ENCODE measurements at places on chromosomes 4 and X.

GRCh38 chrX:45502396-45502795 lies 301.7 kb upstream of the DIPK2B start:
- DNase-seq, result no peak

GRCh38 chrX:143472347-143472938 lies 44.8 kb downstream of the SPANXN3 start:
- DNase-seq, result no peak

DNA sequence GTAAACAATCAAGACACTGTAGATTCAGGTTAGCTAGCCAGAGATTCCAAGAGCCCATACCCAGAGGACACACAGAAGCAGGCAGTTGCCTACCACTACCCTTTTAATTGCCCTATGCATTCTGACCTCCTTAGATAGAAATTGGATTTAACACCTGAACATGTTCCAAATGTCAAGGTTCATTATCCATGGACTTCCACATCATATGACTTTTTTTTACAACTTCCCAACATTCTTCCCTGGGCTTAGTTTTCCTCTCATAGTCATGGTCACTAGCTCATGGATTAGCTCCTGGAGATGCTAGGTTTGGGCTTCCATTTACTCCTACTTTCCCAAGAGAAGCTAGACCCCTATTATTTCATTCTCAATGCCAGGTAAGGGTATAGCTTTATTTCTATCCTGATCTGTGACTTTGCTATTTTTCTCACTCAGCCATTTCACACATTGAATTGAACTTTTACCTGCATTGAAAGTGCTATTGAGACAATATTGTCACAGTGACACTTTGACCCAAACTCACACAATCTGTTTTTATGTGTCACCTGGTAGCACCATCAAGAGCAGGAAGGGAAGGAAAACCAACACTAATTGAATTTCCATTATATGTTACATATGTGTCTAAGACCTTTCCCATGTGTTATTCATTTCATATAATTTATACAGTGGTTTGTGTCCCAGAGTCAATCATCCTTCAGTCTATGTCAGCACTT lies 44.0 kb upstream of the PRKG2 start:
- no peak for DNase-seq

- DNase-seq, result no peak
Observed at GRCh38 chrX:46849933-46850332, 13.1 kb downstream of the RP2 start.

DNA sequence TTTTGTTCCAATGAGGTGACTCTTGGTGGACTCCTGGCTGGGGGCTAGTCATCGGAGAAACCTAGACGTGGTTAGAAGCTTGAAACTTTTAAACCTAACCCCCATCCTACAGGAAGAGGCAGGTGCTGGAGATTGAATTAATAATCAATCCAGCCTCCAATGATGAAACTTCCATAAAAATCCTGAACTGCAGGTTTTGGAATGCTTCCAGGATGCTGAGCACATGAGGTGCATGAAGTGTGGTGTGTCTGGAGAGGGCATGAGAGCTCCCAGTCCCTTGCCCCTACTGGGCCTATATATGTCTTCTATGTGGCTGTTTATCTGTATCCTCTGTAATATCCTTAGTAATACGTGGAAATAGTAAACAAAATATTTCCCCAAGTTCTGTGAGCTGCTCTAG lies 90.7 kb upstream of the PDHA2 start:
- DNase-seq, result no peak

- DNase-seq, result no peak
Observed at GRCh38 chrX:21863241-21863640, 7.5 kb downstream of the YY2 start.

Measured in AG10803 (cell line).